WTC11 (cell line): ENCODE measurements at places on chromosomes 7 and 10.

DNA sequence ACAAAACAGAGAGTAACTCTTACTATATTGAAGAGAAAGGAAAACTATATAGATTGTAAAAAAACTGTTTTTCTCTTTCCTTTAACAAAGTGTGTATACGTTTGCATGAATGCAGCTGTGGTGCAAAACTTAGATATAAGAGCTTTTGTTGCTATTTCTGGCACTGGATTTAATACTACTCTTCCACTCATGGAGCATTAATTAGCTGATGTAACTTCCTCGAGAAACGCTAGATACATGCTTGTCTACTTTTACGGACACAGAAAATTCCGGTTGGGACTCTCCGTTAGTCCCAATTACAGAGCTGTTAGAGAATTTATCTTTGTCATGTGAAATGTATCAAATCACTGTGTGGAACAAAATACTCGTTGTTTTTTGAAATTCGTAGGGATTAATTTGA is 135.5 kb downstream of the ZNF22 start:
- no peak for DNase-seq

GRCh38 chr7:90005836-90006235 is 148.4 kb upstream of the STEAP1 start:
- no peak for DNase-seq

GRCh38 chr10:20502903-20503585 is 394.1 kb downstream of the NEBL start:
- no peak for DNase-seq

GRCh38 chr7:151148319-151149259 is 18.9 kb downstream of the GBX1 start:
- no peak for DNase-seq

- DNase-seq: no peak
These were observed 141.9 kb downstream of the DNAJB9 start for GRCh38 chr7:108711611-108712010.

GRCh38 chr10:103842605-103843004 is 12.8 kb downstream of the SH3PXD2A start:
- no peak for DNase-seq

DNA sequence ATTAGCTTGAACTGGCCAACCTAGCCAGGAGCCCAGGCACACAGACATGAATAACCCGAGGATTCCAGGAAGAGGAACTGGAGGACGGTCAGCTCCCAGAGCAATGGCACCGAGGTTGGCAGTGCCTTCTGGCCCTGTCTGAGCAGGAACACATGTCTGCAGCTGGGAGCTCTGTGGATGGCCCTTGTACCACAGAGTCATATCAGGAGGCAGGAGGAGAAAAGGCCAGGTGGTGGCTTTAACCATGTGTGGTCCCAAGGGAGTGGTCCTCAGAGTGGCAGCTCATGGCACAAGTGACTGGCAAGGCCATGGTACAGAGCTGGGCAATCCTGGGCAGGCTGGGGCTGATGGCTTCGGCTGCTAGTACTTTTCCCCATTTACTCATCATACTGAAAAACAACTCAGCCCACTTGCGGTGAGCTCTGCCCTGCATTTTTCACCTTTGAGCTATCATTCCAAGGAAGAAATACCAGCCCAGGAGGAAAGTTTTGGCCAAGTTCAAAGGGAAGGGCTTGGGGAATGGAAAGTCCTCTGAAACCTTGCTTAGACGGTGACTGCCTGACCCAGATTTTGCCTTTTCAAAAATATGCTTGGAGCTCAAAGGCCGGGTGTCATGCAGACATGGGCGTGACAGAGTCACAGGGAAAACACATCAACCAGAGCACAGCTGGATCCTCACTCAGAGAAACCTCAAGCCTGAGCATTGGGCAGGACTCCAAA is 25.7 kb upstream of the LOXL4 start:
- no peak for DNase-seq

- no peak for DNase-seq
These were observed 38.0 kb upstream of the SAMD8 start for GRCh38 chr10:75073442-75073841.

DNA sequence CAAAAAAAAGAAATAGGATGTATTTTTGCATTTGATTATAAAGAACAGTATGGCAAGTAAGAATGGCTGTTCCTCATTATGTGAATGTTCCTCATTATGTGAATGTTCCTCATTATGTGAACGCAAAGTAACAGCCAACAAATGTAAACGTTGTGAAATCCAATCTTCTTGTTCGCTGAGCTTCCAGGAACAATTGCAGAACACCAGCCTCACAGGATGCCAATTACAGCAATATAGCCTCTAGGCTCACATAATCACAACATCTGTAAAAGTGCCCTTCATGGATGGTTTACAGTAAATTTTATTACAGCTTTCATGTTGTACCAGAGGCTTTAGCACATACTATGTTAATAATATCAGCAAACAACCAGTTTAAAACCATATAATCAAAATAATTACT is 71.6 kb downstream of the THSD7A start:
- DNase-seq: no peak

- DNase-seq: peak; percentile 62
These were observed at the start of gene CH25H for GRCh38 chr10:89207181-89207800. Gene CH25H, minus strand, starts transcription at chr10:89207317. Its CDS starts 25 bp downstream, at chr10:89207292.

DNA sequence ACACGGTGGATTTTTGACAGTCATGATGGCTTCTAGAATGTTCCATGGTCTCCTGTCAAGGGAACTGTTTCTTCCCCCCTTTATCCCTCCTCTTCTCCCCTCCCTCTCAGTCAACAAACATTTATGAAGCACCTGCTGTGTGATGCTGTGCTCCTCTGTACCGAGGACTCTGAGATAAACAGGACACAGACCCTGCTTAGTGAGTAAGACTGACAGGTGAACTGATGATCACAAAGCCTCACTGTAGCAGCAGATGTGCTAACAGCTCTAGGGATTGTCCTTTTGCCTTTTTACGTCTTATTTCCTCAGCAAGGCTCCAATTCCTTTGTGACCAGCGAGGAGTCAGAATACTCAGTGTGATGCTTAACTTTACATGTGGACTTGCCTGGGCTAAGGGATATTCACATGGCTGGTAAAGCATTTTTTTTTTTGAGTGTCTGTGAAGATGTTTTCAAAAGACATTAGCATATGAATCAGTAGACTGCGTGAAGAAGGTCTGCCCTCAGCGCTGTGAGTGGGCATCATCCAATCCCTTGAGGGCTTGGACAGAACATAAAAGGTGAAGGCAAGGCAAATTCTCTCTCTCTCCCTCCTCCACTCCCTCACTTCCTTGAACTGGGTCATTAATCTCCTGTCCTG is 170.1 kb downstream of the ADRA2A start:
- no peak for DNase-seq

- DNase-seq: no peak
These were observed at the start of gene SUN1 for GRCh38 chr7:832167-832967. Gene SUN1, plus strand, starts transcription at chr7:832476. Its CDS starts 49 bp downstream, at chr7:832525.

DNA sequence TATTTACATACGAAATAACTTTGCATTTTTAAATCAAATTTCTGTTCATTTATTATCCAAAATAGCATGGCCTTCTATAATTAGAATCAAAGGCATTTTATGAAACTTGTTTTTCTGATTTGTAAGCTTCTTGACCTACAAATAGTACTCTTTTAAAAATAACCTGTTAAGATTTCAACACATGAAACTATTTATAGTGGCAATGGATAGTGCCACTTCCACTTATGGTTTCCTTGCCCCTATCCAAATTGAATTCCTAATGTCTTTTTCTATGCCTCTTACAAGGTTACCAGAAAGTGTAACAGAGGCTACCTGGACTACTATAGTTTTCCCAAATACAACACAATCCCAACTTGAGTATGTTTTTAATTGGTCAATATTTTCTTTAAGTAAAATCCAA is 263.5 kb downstream of the SEMA3D start:
- DNase-seq: no peak

- DNase-seq: no peak
These were observed 9.6 kb downstream of the MYO1G start for GRCh38 chr7:44969049-44969700.

GRCh38 chr10:124701881-124702656 is 42.1 kb downstream of the FAM53B start:
- no peak for DNase-seq

DNA sequence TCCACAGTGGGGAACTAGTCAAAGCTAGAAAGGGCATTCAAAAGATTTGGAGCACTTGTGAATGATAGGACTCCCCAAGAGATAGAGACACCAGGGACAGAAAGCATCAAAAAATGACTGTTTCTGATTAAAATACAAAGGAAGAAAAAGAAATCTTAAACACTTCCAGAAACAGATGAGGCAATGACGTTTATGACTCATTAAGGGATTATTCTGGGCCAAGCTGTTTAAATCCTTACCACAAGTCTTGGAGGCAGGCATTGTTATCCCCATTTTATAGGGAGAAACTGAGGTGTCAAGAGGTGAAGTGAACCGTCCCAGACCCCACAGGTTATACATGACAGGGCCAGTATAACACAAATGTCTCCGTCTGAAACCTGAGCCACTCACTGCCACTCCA is 68.3 kb upstream of the AMPH start:
- DNase-seq: no peak

- no peak for DNase-seq
These were observed 58.9 kb upstream of the LYZL2 start for GRCh38 chr10:30688456-30688855.

DNA sequence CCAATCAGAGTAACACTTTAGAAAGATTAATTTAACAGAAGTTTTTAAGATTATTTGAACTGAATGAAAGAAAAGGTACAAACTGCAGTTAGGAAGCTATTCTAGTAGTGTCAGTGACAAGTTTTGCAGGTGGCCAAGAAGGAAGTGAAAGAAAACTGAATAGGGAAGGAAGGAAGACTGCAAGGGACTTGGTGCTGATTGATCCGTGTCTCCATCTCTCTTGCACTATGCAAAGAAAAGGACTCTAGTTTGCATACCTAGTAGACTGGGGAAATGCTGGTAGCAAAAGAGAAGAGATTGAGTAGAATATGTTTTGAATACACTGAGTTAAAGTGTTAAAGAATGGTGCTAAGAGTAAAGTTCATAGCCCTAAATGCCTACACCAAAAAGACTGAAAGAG is 33.0 kb downstream of the OR6V1 start:
- no peak for DNase-seq

- no peak for DNase-seq
These were observed 404.2 kb downstream of the THSD7A start for GRCh38 chr7:11427686-11428273.

DNA sequence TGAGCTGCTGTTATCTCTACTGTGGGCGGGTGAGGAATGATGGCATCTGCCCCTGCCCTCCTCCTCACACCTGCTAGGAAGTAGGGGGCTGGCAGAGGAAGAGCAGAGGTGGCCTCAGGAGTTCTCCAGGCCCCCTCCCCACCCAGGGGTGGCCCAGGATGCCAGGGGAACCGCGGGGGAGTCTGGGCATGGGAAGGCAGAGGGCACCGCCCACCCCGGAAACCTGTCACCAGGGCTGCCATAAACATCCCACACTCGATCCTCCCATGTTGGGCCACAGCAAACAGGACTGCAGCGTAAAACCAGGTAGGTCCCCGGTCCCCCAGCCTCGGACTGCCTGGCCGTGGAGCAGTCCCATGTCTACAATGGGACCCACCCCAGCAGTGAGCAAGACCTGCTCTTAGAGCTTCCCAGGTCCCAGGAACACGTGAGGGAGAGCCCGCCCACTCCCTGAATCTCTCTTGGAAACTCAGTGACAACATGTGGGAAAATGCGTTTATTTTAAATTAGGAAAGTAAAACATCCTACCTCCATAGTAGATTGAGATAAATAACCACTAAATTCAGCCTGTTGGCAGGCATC is 23.4 kb downstream of the EBF3 start:
- no peak for DNase-seq

GRCh38 chr10:18735711-18736110 is 76.5 kb downstream of the ARL5B start:
- no peak for DNase-seq

DNA sequence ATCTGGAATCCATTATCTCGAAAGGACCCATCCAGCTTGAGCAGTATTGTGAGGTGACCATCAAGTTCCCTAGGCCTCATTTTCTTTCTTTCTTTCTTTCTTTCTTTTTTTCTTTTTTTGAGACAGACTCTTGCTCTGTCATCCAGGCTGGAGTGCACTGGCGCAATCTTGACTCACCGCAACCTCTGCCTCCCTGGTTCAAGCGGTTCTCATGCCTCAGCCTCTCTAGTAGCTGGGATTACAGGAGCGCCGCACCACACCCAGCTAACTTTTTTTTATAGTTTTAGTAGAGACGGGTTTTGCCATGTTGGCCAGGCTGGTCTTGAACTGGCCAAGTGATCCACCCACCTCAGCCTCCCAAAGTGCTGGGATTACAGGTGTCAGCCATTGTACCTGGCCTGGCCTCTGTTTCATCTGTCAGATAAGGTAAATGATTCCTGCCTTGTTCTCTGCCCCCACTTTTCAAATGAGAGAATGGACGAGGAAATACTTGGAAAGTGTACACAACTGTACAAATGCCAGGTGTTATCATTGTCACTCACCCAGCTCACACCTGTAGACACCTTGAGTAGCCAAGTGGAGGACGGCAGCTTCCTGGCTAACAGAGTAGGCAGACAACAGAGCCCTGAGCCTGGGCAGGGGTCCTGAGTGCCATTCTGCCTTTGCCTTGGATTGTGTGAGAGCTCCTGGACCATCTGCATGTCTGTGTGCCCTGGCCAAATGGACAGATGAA is 54.1 kb downstream of the HK1 start:
- no peak for DNase-seq

DNA sequence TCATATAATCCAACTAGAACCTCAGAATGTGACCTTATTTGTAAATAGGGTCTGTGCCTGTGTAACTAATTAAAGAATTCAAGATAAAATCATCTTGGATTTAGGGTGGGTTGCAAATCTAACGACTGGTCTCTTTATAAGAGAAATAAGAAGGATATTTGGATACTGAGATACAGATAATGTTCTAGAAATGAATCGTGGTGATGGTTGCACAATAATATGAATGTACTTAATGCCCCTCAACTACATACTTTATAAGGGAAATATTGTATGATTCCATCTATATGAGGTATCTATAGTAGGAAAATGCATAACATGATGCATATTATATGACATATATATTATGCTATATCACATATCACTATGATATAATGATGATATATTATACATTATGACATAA is 265.7 kb downstream of the SEMA3D start:
- no peak for DNase-seq

DNA sequence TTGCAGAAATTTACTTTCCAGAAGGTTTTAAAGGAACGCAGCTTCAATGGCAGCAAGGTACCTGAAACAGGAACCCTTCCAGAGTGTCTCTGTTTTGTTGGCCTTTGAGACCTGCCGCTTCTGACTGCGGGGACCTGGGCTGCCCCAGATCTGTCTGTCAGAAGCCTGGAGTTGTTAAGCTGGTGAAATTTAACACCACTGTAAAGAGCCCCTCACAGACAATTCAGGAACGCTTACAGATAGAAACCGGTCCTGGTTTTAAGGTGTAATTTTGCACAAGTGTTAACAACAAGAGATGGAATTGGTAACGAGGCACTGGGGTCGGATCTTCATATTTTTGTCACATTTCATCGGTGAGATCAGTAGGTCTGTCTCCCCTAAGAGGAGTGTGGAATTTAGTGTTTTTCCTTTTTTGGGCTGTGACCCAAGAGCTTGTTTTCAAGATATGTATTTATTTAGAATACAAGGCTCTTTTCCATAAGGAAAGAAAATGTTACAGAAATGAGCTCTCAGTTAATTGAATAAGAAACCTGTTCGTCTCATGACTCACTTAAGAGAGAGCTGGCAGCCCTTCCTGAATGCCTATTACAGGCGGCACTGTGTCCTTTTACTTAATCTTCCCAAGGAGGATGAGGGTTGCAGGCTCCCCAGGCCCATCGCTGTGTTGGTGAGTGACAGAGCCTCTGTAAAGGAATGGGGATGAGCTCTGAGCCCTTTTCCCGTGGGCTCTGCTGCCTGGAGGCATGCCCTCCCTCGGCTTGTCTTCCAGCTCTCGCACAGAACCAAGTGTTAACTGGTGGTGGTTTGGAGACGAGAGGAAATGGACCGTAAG is 168.7 kb downstream of the CUX1 start:
- no peak for DNase-seq

- DNase-seq: no peak
These were observed 76.3 kb downstream of the CACNB2 start for GRCh38 chr10:18216482-18216881.
